H9 (cell line): ENCODE measurements at places on chromosomes 2 and 18. TPM values are rescaled to one million over a fixed set of nuclear protein-coding genes. Genes with fewer than 3 reads are reported as not detected.
A peak's percentile ranks its signal among the peaks of the same experiment; 100 is the strongest.

Gene TLX2
- 0.20 and 0.26 TPM in 2 replicates for total RNA-seq

Gene MARCO
- not detected in 2 replicates for total RNA-seq

GRCh38 chr2:66576561-66577320, 141.8 kb downstream of the MEIS1 start:
- H3K27ac ChIP-seq = no peak overlapping the region
- H3K27me3 ChIP-seq = peaks cover 48% of the 10 kb centered on the region
- peak overlapping the region; percentile 82 for H3K4me3 ChIP-seq
- H3K4me1 ChIP-seq = peaks cover 6% of the 10 kb centered on the region; the same call in 1 of the 2 replicates
- DNase-seq = peak; percentile 52

GRCh38 chr2:198008230-198008629, 203.8 kb downstream of the PLCL1 start:
- H3K27me3 ChIP-seq = no peaks in the 10 kb centered on the region
- H3K4me3 ChIP-seq = no peak overlapping the region
- no peaks in the 10 kb centered on the region for H3K4me1 ChIP-seq
- H3K36me3 ChIP-seq = no peaks in the 10 kb centered on the region
- no peak for DNase-seq

DNA sequence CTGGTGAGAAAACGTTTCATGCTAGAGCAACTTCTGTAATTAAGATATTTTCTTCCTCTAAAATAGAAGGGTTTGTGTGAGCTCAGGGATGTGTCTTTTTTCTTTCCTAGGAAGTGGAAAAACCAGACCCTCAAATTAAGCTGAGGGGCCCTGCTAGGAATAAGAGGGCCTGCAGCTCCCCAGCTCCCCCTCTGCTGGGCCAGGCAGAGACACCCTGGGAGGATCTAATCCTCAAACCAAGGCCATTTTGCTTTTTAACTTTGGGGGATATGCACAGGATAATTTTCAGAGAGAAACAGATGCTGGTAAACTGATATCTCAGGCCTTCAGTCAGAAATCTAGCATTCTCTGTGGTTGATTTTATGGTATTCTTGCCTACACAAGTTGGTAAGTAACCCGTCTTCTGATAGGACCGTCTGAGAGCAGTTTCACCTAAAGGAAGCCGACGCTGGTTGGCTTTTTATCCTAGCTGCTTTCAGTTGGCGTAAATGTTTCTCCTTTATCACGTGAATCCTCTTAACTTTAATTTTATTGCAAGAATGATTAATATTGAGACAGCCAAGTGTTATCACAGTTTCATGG, 34.8 kb downstream of the SNTG2 start:
- H3K27ac ChIP-seq = no peak overlapping the region
- H3K36me3 ChIP-seq = peaks cover 20% of the 10 kb centered on the region; the same call in 2 of the 3 replicates
- no peak for DNase-seq
- no peak overlapping the region for H3K4me3 ChIP-seq

GRCh38 chr2:216445501-216445900, 33.2 kb downstream of the SMARCAL1 start:
- no peak overlapping the region for H3K4me3 ChIP-seq
- H3K4me1 ChIP-seq = peaks cover 4% of the 10 kb centered on the region; the same call in 1 of the 2 replicates
- no peaks in the 10 kb centered on the region for H3K27me3 ChIP-seq
- peaks cover 39% of the 10 kb centered on the region for H3K36me3 ChIP-seq

GRCh38 chr2:237393523-237393922, 20.4 kb downstream of the COL6A3 start:
- no peak for DNase-seq
- H3K4me3 ChIP-seq = no peak overlapping the region
- no peak overlapping the region for H3K27ac ChIP-seq
- no peaks in the 10 kb centered on the region for H3K4me1 ChIP-seq

DNA sequence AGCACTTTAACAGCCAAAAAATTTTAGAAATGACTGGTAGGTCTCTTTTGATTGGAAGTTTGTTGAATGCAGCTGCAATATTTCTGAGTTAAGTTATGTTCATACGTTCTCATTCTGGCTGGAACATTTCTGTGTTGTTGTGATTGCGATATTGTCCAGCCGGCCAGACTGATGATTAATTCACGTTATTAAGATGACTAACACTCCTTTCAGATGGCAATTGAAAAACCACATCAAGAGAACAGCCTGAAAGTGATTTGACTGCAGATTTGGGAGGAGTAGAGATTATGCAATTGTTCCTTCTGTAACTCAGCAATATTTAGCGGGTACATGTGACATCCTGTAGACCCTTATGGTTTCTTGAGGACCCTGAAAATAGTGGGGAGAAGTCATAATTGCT, 133.7 kb downstream of the FBXO15 start:
- no peak for DNase-seq
- no peak overlapping the region for H3K27ac ChIP-seq
- no peaks in the 10 kb centered on the region for H3K4me1 ChIP-seq
- H3K27me3 ChIP-seq = no peaks in the 10 kb centered on the region

GRCh38 chr2:238138331-238139195, at the start of gene KLHL30:
Gene KLHL30 (plus strand): TSS chr2:238138668. CDS start chr2:238140755, 2,087 bp downstream.
- H3K36me3 ChIP-seq = no peaks in the 10 kb centered on the region
- H3K27me3 ChIP-seq = no peaks in the 10 kb centered on the region
- no peaks in the 10 kb centered on the region for H3K4me1 ChIP-seq
- DNase-seq = no peak

DNA sequence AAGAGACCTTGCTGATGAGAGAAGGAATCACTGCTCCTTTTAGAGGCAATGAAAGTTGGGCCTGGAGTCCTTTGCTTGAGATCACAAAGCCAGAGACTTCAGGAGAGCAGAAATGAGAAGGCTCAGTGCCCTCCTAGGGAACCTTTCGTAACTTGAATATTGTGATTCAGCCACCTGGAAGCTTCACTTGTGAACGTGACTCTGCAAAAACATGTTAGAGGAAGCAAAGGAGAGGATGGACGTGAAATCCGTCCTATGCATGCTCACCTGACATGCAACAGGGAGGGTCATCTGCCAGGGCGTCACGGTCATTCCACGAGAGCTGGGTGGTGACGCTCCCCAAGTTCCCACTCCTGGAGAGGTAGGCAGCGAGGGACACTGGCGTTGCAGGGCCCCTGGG, 243.6 kb downstream of the AGAP1 start:
- no peaks in the 10 kb centered on the region for H3K4me1 ChIP-seq
- no peak overlapping the region for H3K4me3 ChIP-seq
- H3K27ac ChIP-seq = no peak overlapping the region
- peaks cover 3% of the 10 kb centered on the region; the same call in 1 of the 2 replicates for H3K36me3 ChIP-seq
- no peaks in the 10 kb centered on the region for H3K27me3 ChIP-seq

DNA sequence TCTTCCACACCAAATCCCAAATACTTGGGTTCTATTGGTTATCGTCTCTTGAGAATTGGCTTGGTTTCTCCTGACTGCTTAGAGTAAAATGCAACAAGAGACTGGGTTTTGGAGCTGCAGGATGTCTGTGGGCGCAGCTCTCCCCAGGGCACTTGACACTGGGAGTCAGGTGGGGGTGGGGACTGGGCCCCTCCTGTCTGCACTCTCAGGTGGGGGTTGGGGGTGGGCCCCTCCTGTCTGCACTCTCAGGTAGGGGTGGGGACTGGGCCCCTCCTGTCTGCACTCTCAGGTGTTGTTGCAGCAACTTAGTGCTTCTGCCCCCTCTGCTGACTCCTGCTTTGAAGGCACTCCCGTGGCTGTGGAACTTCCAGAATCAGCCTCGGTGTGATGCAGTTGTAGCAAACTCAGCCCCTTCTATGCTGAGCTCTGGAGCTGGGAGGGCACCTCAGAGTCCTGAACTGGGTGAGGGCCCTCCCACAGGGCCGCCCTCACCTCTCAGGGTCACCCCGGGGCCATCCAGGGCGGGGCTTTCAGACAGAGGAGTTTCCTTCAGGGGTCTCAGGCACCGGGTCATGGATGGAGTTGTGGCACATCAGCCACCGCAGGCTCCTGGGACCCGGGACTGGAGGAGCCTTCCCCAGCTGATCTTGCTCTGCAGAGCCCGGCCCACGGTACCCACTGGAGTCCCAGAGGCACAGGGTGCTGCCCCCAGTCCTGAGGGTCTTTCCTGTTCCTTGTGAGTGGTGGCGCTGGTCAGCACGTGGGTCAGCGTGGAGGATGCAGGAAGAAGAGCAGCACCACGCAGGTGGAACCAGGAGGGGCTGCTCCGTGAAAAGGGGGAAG, 22.9 kb upstream of the CIDEA start:
- H3K4me3 ChIP-seq = no peak overlapping the region
- H3K36me3 ChIP-seq = peaks cover 1% of the 10 kb centered on the region; the same call in 2 of the 3 replicates

GRCh38 chr2:168311261-168311910, 64.0 kb upstream of the STK39 start:
- no peak for DNase-seq
- H3K27me3 ChIP-seq = no peaks in the 10 kb centered on the region
- H3K36me3 ChIP-seq = no peaks in the 10 kb centered on the region; the same call in 1 of the 2 replicates
- H3K4me3 ChIP-seq = no peak overlapping the region

GRCh38 chr18:10798727-10799550, 273.1 kb downstream of the NAPG start:
- H3K27me3 ChIP-seq = no peaks in the 10 kb centered on the region
- H3K27ac ChIP-seq = no peak overlapping the region
- H3K36me3 ChIP-seq = peaks cover 10% of the 10 kb centered on the region
- H3K4me1 ChIP-seq = peaks cover 7% of the 10 kb centered on the region

- DNase-seq = no peak
- H3K4me3 ChIP-seq = no peak overlapping the region
- no peaks in the 10 kb centered on the region for H3K4me1 ChIP-seq
Measured at GRCh38 chr2:98985905-98986666, 50.1 kb upstream of the CRACDL start.

DNA sequence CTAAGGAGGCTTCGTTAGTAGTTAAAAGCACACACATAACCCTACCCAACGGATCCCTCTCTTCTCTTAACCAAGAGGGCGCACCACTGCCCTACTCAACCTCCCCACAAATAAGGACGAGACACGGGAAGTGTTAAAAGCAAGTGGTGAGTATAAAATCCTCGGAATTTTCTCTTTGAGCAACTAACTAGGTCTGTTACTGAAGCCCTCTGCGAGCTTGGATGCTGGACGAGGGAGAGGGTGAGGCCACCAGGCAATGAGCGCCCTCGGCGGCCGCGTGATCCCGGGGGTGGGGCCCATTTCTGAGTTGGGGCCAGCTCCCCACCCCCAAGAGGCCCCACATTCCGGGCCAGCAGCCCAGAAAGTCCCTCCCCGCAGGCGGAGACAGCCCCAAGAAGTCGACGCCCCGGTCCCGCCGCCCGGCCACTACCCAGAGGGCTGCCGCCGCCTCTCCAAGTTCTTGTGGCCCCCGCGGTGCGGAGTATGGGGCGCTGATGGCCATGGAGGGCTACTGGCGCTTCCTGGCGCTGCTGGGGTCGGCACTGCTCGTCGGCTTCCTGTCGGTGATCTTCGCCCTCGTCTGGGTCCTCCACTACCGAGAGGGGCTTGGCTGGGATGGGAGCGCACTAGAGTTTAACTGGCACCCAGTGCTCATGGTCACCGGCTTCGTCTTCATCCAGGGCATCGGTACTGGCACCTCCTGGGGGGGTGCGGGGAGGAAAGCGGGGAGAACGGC, at the start of gene CYBRD1:
CYBRD1 (plus strand) TSS at position 423 of the 736 bp plus-strand sequence; CDS start at position 495, 72 bp downstream.
- no peak within 1 kb of the TSS for H3K27ac ChIP-seq
- no peaks in the 10 kb centered on the region for H3K4me1 ChIP-seq
- H3K36me3 ChIP-seq = no peaks in the 10 kb centered on the region; the same call in 2 of the 3 replicates
- DNase-seq = peak; percentile 67
- peak within 1 kb of the TSS; percentile 89 for H3K4me3 ChIP-seq
